ENCODE measurements at places on chromosomes 3 and 15.

- DNase-seq: no peak
Measured at GRCh38 chr15:43928152-43928551, 101.3 kb downstream of the WDR76 start.

DNA sequence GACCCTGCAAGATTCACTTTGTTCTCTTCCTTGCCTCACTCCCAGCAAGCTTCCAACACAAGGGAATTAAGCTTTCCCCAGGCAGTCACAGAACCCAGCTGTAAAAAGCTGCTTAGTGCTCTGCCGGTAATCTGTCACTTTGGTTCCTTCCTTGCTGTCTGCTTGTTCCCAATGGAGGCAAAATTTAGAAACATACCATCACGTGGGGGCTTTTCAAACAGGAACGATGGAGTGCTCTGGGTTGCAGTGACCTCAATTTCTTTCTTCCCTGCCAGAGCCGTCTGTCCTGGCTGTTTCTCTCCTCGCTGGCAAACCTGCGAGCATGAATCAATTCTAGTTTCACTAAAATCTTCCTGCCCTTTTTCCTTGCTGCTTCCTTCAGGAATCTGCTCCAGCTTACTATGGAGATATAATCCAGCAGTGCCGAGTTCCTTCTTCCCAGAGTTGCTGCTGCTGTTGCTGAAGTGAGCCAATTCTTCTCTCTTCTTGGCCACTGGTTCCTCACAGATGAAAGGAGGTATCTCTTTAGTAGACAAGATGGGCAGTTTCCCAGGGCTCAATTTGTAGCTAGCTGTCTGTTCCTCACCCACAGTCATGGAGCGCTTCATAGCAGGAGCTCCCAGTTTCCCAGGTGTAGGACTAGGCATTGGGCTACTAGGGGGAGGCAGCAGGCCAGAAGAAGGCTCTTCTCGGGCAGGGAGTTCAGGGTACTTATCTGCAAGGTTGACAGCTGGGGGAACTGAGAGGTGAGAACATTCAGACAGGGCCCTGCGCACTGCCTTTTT lies 88.1 kb downstream of the DHX30 start:
- peak; percentile 54 for DNase-seq

GRCh38 chr3:172254542-172254941 lies 193.7 kb downstream of the GHSR start:
- no peak for DNase-seq

- peak; percentile 59 for DNase-seq
Measured at GRCh38 chr15:68599560-68600071, 20.8 kb downstream of the CORO2B start.

DNA sequence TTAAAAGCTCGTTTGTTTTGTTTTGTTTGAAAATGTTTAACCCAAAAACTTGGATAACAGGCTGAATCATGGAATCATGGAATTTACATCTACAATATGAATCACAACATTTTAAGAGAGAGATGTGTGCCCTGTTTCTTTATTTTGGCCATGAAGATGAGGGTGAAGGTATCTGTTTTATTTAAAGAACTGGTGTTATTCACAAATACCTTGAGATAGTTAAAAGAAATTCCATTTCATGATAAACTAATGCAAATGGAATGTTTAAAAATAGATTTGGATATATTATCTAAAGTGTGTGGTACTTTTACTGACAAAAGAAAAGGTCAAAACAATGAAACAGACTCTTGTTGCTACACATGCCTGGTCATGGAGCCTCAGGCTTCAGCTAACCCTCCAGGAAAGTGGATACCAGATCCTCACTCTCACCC lies 486.0 kb upstream of the CFAP20DC start:
- DNase-seq: no peak

- no peak for DNase-seq
Measured at GRCh38 chr15:27741226-27741860, 357.8 kb downstream of the OCA2 start.

- no peak for DNase-seq
Measured at GRCh38 chr3:100057716-100058575, 56.4 kb downstream of the FILIP1L start.

DNA sequence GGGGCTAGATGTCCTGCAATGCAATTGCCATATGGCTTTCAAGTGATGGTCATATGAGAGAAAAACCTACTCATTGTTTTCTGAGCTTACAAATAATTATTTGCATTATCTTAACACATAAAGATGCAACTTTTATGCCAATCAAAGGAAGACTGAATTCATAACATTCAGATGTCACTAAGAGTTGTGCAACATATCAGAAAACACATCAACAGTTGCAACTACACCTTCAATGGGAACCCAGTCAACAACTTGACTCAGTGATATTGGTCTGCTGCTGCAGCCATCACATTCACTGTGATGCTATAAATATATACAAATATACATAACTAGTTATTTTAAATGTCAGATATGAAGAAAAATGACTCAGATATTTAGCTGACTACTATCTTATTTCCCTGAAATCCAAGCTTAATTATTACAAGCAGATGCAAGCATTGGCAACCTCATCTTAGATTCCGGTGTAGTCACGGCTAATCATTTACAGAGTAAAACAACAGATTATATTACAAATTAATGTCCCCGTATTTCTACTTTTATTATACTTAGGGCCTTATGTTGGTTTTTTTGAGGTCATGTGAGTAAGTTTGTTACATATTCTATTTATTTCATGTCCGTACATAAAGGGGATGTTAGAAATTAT lies 23.7 kb downstream of the CNTN3 start:
- DNase-seq: no peak

GRCh38 chr3:188244395-188244861 lies 90.5 kb downstream of the LPP start:
- no peak for DNase-seq

- DNase-seq: no peak
Measured at GRCh38 chr15:52113708-52114107, 1.1 kb upstream of the BCL2L10 start.

DNA sequence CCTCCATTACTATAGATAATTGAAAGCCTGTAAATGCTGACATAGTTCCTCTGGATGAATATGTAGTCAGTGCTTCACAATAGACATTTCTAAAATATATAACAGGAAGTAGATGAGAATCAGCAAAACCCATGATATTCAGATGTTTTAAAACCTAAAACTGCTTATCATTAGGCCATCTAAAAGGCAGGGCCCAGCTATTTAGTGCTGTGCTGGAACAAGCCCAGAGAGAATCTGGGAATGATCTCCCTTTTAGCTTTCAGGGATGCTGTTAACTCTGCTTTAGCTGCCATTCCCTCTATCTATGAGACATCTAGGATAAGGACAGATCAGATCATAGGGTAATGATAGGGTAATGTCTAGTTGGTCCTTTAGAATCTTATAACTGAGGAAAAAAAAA lies 106.8 kb downstream of the SLMAP start:
- DNase-seq: no peak

DNA sequence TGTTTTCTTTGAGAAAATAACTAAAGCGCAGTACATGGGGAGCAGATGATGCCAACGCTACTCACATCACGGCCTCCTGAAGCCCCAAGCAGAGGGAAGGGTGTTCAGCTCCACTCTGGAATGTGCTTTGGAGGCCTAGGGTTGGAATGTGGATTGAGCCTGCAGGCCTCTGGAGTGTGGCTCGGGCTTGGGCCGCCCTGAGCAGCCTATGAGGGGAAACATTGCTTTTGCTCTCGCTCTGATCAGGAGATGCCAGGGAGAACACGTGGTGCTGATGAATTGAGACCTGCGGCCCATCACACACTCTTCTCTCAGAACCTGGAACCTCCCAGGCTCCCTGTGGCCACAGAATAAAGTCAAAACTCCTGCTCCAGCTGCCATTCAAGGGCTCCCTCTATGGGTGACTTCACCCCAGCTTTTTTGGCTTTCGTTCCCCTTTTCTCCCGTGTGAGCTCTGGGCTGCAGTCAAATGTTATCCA lies 23.3 kb downstream of the CCDC13 start:
- no peak for DNase-seq

GRCh38 chr15:88385078-88385700 lies 82.0 kb downstream of the MRPL46 start:
- no peak for DNase-seq

DNA sequence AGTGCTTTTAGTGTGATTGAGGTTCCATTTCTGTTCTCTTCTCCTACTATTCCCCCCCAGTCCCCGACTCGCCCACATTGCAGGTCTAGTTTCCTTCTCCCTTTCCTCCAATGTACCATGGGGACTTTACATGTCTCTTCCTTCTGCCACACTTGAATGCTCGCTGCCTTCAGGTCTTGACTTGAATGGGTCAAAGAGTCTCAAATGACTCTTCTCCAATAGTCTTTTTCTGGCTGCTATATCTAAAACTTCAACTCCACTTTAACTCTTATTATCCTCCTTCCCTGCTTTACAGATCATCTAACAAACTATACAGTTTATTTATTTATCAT lies 213.9 kb upstream of the SLC2A2 start:
- DNase-seq: no peak

GRCh38 chr3:124636863-124637296 lies 93.4 kb upstream of the UMPS start:
- no peak for DNase-seq

Measured in heart left ventricle (tissue), 16 donors.